ENCODE measurements at places on chromosomes 1 and 21.

GRCh38 chr21:41183575-41183974, 15.6 kb downstream of the BACE2 start:
- no peak for DNase-seq

DNA sequence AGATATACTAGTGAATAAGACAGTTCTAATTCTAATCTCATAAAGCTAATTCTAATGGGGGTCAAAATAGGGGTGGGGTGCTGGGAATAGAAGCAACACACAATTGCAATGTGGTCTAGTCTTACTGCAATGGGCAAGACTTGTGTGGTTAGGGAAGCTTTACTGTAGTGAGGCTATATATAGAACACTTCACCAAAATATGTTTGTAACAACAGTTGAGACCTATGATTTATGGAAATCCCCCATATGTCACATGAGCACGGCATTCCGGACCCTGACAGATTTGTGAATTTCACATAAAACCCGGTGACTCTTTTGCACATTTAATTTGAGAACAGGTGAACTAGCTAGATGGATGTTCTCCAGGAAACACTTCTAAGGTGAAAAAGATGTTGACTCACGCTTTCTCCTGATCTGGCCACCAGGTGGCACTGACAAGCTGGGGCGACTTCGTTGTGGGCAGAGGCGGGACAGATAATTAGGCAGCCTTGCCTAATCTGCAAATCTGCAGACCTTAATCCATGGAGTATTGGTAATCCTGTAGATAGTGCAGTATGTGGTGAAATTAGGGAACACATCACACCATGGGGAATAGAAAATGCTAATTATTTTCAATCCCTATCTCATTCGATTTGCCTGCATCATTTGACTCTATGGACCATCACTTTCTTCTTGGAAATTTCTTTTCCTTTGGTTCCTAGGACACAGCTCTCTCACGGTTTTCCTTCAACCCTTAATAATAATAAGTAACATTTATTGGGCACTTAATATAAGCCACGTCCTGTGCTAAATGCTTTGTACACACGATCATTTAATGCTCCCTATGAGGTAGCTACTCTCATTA, 37.7 kb downstream of the KIAA0040 start:
- DNase-seq = peak; percentile 70

DNA sequence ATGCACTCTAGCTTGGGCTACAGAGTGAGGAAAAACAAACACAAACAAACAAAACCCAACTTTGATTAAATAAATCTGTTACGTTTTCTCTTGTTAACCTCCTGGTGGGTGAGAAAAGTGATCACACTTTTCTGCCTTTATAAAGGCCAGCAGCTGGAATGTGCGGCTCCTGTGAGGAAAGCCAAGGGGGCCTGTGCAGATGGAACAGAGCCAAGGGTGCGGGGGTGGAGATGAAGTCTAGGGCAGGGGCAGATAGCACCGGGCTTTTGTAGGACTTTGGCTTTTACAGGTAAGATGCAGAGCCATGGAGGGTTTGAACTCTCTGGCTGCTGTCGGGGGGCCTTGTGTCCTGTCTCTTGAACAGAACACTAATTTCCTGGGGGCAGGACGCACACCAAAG, 40.7 kb upstream of the GPR37L1 start:
- DNase-seq = no peak

DNA sequence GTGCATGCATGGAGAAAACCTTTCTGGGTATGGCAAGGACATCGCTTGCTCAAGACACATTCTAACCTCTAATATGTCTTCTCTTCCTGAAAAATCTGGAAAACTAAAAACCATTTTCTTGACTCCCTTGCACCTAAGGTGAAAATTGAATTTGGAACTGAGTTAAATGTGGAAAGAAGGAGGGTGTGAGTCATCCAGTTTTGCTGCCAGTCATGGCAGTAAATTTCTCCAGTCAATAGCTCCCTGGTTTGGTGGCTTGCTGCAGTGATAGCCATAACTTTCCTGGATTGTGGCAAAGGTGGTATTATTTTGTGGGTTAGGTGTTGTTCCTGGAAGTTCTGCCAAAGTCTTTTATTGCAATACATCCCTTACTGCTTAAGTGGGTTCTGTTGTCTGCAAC, 2.5 kb downstream of the ZCCHC17 start:
- DNase-seq = no peak

- DNase-seq = no peak
These were observed 46.3 kb downstream of the MRPL37 start for GRCh38 chr1:54246116-54246721.

DNA sequence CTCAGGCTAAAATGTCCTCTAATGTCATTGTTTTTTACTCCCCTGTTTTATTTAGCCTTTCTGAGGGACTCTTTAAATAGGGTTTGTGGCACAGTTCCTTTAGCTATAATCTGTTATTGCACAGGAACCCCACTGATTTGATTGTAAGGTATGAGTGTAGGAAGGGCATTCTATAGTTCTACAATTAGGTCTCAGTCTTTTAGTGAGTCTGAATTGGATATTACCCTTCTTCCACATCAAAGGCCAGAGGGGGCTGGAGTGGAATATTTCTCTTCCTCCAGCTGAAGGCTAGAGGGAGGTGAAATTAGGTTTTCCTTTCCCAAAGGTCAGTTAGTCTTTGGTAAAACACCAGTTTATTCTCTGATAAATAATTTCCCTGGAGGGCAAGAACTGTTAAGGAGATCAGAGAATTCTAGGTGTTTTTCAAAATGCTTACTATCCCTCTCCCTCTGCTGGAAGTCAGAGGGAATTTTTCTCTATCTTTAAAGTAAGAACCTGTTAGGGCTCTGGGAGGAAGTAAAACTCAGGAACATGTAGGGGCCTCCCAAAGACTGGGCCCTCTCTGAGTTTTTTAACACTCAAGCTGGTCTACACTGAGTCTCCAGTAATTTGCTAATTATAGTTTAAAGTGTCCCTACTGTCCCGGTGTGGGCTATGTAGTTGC, 176.3 kb upstream of the ZNHIT6 start:
- peak; percentile 40 for DNase-seq

GRCh38 chr1:29222686-29223085, 8.0 kb downstream of the MECR start:
- no peak for DNase-seq

GRCh38 chr1:2284932-2285331, 56.8 kb downstream of the SKI start:
- DNase-seq = no peak

DNA sequence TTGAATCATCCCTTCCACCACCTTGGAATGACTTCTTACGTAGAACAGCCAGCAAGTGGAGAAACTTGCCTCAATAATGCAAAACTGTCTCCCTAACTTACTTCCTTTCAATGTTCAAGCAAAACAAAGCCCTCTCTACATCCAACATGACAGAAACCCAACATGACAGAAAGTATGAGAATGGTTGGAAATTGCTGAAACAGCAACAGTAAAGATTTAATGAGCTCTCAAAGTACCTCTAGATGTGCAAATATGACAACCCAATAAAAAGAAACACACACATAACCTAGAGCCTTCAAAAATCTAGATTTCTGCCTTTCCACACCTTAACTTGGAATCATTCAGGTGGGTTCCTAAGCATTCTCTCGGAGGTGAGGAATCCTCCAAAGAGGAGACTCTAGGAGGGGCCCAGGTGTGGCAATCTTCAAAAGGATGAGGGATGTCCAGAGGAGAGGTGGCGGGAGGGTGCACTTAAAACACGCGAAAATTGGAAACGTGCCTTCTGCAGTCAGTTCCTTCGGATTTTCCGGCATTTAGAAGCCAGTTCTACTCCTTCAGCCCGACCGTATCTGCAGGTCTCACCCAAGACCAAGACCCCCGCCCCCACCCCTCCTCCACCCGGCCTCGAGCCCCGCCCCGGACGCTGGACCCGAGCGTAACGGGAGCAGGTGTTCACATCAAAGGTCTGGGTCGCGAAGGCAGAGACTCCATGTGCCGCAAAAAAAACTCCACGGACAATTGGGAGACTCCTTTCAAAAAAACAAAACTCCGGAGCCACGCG, 996 bp upstream of the MGST3 start:
- no peak for DNase-seq

GRCh38 chr1:225611537-225612223, 41.2 kb downstream of the ENAH start:
- DNase-seq = no peak

- no peak for DNase-seq
These were observed 2.8 kb upstream of the HPCA start for GRCh38 chr1:32883338-32884031.

GRCh38 chr1:34060901-34061415, 104.1 kb downstream of the CSMD2 start:
- no peak for DNase-seq

- no peak for DNase-seq
These were observed 28.4 kb upstream of the FHAD1 start for GRCh38 chr1:15218287-15219279.

- no peak for DNase-seq
These were observed 129.2 kb downstream of the HHIPL2 start for GRCh38 chr1:222418654-222419053.

- DNase-seq = peak; percentile 27
These were observed 131.8 kb upstream of the NGF start for GRCh38 chr1:115469703-115470476.

DNA sequence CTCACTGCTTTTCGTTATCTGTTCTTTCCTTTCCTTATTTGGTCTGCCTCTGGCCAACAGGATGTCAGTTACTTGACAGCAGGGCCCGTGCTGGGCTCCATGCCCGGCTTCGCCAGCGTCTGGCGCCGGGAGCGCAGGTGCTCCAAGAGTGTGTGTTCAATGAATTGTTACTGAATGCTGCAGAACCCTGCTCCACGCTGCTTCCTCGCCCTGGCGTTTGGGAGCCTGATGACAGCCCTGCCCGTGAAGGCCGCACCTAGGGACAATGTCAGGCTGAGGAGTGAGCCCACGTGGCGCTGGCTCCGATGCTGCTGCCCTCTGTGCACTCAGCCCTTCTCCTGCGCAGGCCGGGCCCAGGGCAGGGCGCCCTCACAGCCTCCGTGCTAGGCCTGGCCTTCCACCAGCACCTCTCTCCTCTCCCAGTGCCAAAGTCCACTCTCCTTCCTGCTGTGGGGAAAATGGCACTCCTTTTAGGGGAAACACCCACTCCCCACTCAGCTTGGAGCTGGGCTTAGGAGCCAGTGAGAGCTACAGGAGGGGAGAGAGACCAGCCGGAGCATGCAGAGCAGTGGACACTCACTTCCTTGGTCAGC, 51.4 kb downstream of the ACBD3 start:
- DNase-seq = no peak

DNA sequence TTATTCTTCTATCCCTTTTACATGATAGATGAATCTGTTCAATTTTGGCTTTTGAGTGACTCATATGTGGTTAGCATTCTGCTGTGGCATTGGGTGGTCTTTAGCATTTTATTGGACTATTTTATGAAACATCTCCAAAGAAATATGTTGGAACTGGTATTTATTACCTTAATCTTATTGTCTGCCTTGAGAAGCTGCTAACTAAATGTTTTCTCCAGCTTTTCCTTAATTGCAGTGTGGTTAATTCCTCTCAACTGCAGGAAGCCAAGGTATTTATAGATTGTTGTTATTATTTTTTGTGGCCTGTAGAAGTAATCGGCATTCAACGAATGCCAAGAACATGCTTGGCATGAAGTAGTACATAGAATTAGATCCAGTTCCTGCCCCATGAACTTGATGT, 64.1 kb downstream of the NOS1AP start:
- DNase-seq = peak; percentile 77

GRCh38 chr1:92817986-92818764, 13.7 kb upstream of the RPL5 start:
- peak; percentile 37 for DNase-seq

DNA sequence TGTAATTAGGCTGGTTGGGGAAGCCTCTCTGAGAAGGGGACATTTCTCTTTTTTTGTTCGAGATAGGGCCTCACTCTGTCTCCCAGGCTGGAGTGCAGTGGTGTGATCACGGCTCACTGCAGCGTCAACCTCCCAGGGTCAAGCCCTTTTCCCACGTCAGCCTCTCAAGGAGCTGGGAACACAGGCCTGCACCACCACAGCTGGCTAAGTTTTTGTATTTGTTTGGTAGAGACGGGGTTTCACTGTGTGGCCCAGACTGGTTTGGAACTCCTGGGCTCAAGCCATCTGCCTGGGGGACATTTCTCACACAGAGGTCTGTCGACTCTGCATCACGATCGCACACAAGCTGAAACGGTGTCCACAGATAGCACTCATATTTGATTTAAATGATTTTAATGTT, 39.7 kb downstream of the HUNK start:
- no peak for DNase-seq

- DNase-seq = no peak
These were observed 59.8 kb downstream of the ERG start for GRCh38 chr21:38438462-38438893.

- peak; percentile 78 for DNase-seq
These were observed 40.4 kb downstream of the CASZ1 start for GRCh38 chr1:10755970-10756521.

- no peak for DNase-seq
These were observed 675.1 kb upstream of the CXADR start for GRCh38 chr21:16837721-16838120.

- no peak for DNase-seq
These were observed 8.1 kb downstream of the RHOU start for GRCh38 chr1:228743405-228743804.

GRCh38 chr1:157189096-157189495, 50.9 kb upstream of the ETV3 start:
- no peak for DNase-seq

- DNase-seq = no peak
These were observed 48.8 kb upstream of the PRKACB start for GRCh38 chr1:84095308-84095707.

DNA sequence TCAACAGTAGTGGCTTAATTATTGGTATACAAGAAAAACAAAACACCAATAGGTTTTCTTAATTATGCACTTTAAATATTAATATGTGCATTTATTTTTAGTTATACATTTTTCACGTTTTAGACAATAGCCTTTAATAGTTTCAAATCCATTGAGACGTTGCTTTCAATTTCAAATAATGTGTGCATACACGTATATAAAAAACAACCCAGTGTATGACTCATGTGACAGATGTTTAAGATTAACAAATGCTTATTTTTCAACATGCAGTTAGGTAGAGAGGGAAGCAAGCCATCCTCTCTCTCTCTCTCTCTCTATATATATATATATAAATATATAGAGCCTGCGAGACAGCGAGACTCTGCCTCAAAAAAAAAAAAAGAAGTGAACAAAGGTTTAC, 24.3 kb downstream of the EYA3 start:
- peak; percentile 47 for DNase-seq

DNA sequence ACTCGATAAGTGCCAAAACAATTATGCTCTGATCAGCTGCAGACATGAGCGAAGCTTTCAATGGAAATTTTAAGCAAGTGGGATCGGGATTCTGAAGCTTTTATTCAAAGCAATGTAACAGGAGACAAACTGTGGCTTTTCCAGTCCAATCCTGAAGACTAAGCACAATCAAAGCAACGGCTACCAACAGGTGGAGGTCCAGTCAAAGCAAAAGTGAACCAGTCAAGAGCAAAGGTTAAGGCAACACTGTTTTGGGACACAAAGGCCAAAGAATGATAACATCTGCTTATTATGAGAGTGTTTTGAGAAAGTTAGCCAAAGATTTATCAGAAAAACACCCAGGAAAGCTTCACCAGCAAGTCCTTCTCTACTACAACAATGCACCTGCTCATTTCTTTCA, 170.1 kb downstream of the SEC16B start:
- no peak for DNase-seq
